ENCODE measurements at places on chromosomes 5 and 9. TPM values are rescaled to one million over a fixed set of nuclear protein-coding genes. Genes with fewer than 3 reads are reported as not detected.

The TAS2R1 gene
- total RNA-seq, result not detected

The GNA14 gene
- 34.9 TPM for total RNA-seq

The THG1L gene
- 7.1 TPM for total RNA-seq

The IFNW1 gene
- not detected for total RNA-seq

- DNase-seq, result no peak
Observed at GRCh38 chr5:665956-666711, 27.0 kb downstream of the TPPP start.

DNA sequence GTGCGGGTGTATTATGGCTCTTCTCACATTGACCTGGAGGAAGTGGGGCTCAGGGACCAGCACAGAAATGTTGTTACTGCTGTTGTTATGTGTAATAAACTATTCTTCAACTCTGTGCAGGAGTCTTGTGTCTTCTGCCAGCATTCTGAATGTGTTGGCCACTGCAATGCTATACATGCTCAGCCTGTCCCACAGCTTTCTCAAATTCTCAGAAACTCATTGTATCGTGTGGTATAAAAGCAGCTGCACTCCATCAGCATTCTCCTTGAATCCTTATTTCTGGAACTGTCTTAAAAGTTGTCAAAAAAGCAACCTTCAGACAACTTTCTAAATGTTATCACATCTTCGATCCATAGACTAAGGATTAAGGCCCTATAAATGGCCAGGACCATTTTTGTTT, 72.0 kb downstream of the ZNF474 start:
- DNase-seq, result no peak
